Spleen (tissue), 13 donors: ENCODE measurements at places on chromosomes 2 and 18. TPM values are rescaled to one million over a fixed set of nuclear protein-coding genes. Genes with fewer than 3 reads are reported as not detected.

DSG1 gene
- total RNA-seq, result not detected

ERBB4 gene
- total RNA-seq, result 0.59 TPM

FAM237A gene
- total RNA-seq, result not detected

ARMC9 gene
- 8.9 TPM for total RNA-seq

KLHL41 gene
- 1.0 TPM for total RNA-seq

MYO3B gene
- total RNA-seq, result 0.13 TPM

GREB1L gene
- total RNA-seq, result 0.69 TPM

DQX1 gene
- total RNA-seq, result 0.52 TPM

ACTG2 gene
- 5.1 TPM for total RNA-seq

EFR3B gene
- total RNA-seq, result 8.3 TPM

ARHGAP15 gene
- 177 TPM for total RNA-seq

ALKAL2 gene
- total RNA-seq, result 22.9 TPM

CAVIN2 gene
- total RNA-seq, result 192 TPM

SIX3 gene
- not detected for total RNA-seq

MEIS1 gene
- 81.4 TPM for total RNA-seq

C2orf15 gene
- total RNA-seq, result 1.5 TPM

SIX2 gene
- total RNA-seq, result not detected

GCA gene
- total RNA-seq, result 234 TPM

CDH20 gene
- not detected for total RNA-seq

CNDP1 gene
- 0.36 TPM for total RNA-seq

SULT1C4 gene
- total RNA-seq, result 0.54 TPM

RNF103 gene
- 28.3 TPM for total RNA-seq

COL6A3 gene
- total RNA-seq, result 66.0 TPM

UGT1A3 gene
- not detected for total RNA-seq

HOXD13 gene
- not detected for total RNA-seq

TPRKB gene
- 36.8 TPM for total RNA-seq

NYAP2 gene
- 0.14 TPM for total RNA-seq

SEH1L gene
- 32.7 TPM for total RNA-seq

SLC11A1 gene
- total RNA-seq, result 167 TPM

DOK6 gene
- total RNA-seq, result 0.60 TPM

SMAD2 gene
- 96.1 TPM for total RNA-seq

FAM124B gene
- total RNA-seq, result 1.6 TPM

BBS5 gene
- total RNA-seq, result 7.2 TPM

SLC5A7 gene
- not detected for total RNA-seq

CELF4 gene
- total RNA-seq, result 2.8 TPM

MAB21L4 gene
- not detected for total RNA-seq

METTL8 gene
- total RNA-seq, result 23.2 TPM

FLACC1 gene
- 4.1 TPM for total RNA-seq

HTR2B gene
- total RNA-seq, result 0.57 TPM

COLEC11 gene
- total RNA-seq, result 5.3 TPM

UGT1A4 gene
- total RNA-seq, result not detected

SOX11 gene
- 0.23 TPM for total RNA-seq

ANKRD30B gene
- 0.13 TPM for total RNA-seq

NAT8 gene
- 0.85 TPM for total RNA-seq

AGXT gene
- total RNA-seq, result 1.6 TPM

LDLRAD4 gene
- total RNA-seq, result 61.1 TPM

TUBB8B gene
- total RNA-seq, result not detected

RBM43 gene
- total RNA-seq, result 7.0 TPM

PLEKHH2 gene
- 19.5 TPM for total RNA-seq

C1QL2 gene
- not detected for total RNA-seq

CHRNG gene
- not detected for total RNA-seq

LINC00305 gene
- not detected for total RNA-seq

IL1B gene
- total RNA-seq, result 16.9 TPM

TEX51 gene
- not detected for total RNA-seq

CCDC148 gene
- 0.37 TPM for total RNA-seq

ALPG gene
- total RNA-seq, result not detected

POTEF gene
- not detected for total RNA-seq

SLC4A5 gene
- 9.7 TPM for total RNA-seq

LRRTM4 gene
- total RNA-seq, result 0.16 TPM

SIGLEC15 gene
- total RNA-seq, result 3.0 TPM
